GM23338 (cell line): ENCODE measurements at places on chromosomes 16 and 17. TPM values are rescaled to one million over a fixed set of nuclear protein-coding genes. Genes with fewer than 3 reads are reported as not detected.

DNA sequence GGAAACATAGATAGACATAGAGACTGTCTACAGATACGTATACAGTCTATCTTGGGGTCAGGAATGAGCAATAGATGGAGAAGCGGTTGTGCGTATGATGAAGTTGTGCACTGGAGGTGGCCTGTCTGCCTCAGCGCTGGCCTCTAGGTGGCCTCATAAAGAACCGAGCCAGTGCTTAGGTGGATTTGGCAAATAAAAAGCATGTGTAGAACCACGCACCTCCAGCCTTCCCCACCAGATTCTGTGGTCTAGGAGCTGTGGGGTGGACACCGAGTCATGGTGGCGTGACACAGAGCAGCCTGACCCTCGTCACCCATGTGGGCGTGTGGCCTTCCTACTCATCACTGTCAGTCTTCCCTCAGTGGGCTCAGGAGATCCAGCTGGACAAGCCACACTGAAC is 34.0 kb downstream of the PGS1 start:
- DNase-seq = peak; percentile 54

GRCh38 chr16:49939495-49939894 is 83.6 kb upstream of the ZNF423 start:
- no peak for DNase-seq

- DNase-seq = no peak
These were observed 11.9 kb downstream of the MSI2 start for GRCh38 chr17:57268181-57268580.

DNA sequence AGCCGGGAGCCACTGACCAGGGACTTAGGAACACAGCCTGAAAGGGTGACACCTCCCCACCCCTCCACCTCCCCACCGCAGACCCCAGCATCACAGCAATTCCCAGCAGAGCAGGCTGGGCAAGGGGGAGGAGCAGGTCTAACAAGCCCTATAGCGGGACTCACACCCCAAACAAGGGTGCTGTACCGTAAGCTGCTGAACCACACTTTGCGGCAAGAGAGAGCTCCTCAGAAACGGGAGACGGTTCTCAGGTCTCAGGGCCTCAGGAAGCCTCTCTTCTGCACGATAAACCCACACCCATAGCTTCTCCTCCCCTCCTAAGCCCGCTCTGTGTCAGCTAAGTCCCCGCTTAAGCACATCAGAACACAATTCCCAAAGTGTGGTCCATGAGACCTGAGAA is 11.7 kb upstream of the COTL1 start:
- DNase-seq = peak; percentile 34

- DNase-seq = no peak
These were observed 7.4 kb upstream of the EFCAB13 start for GRCh38 chr17:47316311-47316710.

GRCh38 chr16:46730126-46730525 is 18.0 kb downstream of the MYLK3 start:
- DNase-seq = no peak

The KRTAP17-1 gene
- not detected in 2 replicates for total RNA-seq
